ENCODE measurements at places on chromosomes 12 and 14. TPM values are rescaled to one million over a fixed set of nuclear protein-coding genes. Genes with fewer than 3 reads are reported as not detected.

GRCh38 chr14:103889313-103890051 lies 38.8 kb upstream of the TDRD9 start:
- DNase-seq, result no peak
- no peaks in the 10 kb centered on the region for H3K27me3 ChIP-seq
- no peak overlapping the region for H3K4me3 ChIP-seq
- H3K36me3 ChIP-seq, result no peaks in the 10 kb centered on the region

DNA sequence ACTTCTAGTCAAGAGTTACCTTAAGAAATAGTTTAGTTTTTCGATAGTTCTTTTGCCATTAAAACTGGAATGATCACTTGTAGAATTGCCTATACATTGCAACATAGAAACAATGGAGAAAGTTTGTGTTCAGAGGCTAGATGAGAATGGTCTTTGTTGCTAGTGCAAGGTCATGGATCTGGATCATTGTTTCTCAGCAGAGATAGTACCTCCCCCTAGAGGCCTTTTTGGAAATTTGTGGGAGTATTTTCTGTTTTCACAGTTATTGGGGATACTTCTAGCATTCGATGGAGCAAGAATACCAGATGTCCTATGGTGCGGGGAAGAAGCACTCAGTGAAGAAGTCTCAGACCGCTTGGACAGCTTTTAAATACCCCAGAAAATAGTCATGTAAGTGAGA lies 138.8 kb upstream of the HMGA2 start:
- H3K36me3 ChIP-seq, result no peaks in the 10 kb centered on the region
- H3K27ac ChIP-seq, result no peak overlapping the region
- H3K4me3 ChIP-seq, result no peak overlapping the region
- no peak for DNase-seq
- H3K27me3 ChIP-seq, result no peaks in the 10 kb centered on the region

- no peaks in the 10 kb centered on the region for H3K27me3 ChIP-seq
- DNase-seq, result no peak
- H3K4me1 ChIP-seq, result no peaks in the 10 kb centered on the region
- no peak overlapping the region for H3K27ac ChIP-seq
- H3K36me3 ChIP-seq, result no peaks in the 10 kb centered on the region
Observed at GRCh38 chr12:57476162-57476992, 3.3 kb downstream of the ARHGAP9 start.

DNA sequence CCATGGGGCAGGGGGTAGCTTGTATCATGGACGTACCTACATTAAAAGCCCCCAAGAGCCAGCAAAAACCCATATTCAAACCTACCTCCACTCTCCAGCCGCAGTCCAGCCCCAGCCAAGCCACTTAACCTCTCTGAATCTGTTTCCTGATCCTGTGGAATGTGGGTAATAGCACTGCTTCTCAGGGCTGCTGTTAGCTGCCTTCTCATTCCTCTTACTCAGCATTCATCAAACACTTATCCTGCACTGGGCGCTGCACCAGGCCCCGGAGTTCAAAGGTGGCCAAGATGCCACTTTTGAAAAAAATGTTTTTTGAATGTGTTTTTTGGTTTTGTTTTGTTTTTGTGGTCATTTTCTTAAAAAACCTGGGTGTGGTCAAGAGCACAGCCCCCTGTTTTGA lies 237.4 kb downstream of the CHST11 start:
- DNase-seq, result no peak
- H3K27me3 ChIP-seq, result no peaks in the 10 kb centered on the region
- no peak overlapping the region for H3K27ac ChIP-seq
- no peak overlapping the region for H3K4me3 ChIP-seq

GRCh38 chr14:72521968-72522741 lies 371.7 kb downstream of the DPF3 start:
- no peak overlapping the region for H3K27ac ChIP-seq
- no peaks in the 10 kb centered on the region for H3K36me3 ChIP-seq
- no peak for DNase-seq
- H3K4me1 ChIP-seq, result no peaks in the 10 kb centered on the region
- H3K4me3 ChIP-seq, result no peak overlapping the region

GRCh38 chr14:54170301-54170700 lies 213.7 kb upstream of the BMP4 start:
- peaks cover 17% of the 10 kb centered on the region for H3K4me1 ChIP-seq
- H3K27me3 ChIP-seq, result no peaks in the 10 kb centered on the region
- H3K4me3 ChIP-seq, result no peak overlapping the region

DNA sequence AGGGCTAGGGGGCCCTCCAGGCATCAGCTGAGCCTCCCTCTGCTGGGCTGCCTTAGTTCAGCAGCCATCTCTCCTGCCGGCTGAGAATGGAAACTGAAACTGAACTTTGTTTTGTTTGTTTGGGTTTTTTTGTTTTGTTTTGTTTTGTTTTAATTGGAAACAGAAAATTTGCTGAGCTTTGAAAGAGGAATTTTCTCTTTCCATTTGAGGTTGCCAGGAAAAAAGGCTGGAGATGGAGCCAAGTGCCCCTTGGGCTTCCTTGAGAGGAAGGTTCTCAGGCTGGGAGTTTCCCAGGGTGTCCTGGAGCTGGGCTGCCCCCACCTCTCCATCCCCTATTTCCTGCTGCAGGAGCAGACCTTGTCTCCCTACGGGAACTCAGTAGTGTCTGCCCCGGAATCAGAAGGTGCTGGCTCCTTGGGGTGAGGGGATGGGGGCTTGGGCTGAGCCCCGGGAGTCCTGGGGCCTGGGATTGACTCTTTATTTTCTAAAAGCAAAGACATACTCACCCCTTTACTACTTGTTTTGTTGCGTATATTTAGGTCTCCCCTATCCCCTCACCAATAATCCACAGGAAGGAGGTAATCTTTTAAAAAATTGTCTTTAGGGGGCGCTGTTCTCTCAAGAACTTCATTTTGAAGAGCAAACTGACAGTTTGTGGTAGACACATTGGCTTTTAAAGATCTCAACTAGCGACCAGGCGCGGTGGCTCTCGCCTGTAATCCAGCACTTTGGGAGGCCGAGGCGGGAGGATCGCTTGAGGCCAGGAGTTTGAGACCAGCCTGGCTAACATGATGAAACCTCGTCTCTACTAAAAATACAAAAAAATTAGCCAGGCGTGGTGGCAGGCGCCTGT lies 21.3 kb upstream of the OASL start:
- H3K4me3 ChIP-seq, result no peak overlapping the region
- no peaks in the 10 kb centered on the region for H3K4me1 ChIP-seq
- no peaks in the 10 kb centered on the region for H3K36me3 ChIP-seq

DNA sequence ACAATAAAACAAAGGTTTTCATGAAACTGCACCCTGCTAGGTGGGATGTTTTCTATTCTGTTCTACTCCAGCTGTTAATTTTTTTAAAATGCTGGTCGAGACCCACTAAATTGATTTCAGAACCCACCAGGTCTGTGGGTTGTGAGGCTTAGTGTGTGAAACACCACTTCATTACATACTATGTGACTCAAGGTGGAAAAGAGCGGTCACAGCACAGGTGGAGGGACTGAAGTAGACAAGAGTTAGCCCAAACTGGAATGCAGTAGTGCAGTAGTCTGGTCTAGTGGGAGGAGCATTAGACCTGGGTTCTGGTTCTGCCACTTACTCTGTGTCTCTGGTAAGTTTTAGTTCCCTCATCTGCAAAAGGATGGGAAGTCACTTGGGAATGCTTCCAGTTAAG lies 12.2 kb downstream of the DDX55 start:
- no peaks in the 10 kb centered on the region for H3K27me3 ChIP-seq
- H3K27ac ChIP-seq, result no peak overlapping the region
- DNase-seq, result no peak
- H3K4me3 ChIP-seq, result no peak overlapping the region
- peaks cover 4% of the 10 kb centered on the region for H3K36me3 ChIP-seq
- no peaks in the 10 kb centered on the region for H3K4me1 ChIP-seq

GRCh38 chr14:105938055-105938863 lies 411.9 kb downstream of the TMEM121 start:
- no peak for DNase-seq
- H3K27me3 ChIP-seq, result no peaks in the 10 kb centered on the region
- H3K4me3 ChIP-seq, result no peak overlapping the region
- no peaks in the 10 kb centered on the region for H3K4me1 ChIP-seq

DNA sequence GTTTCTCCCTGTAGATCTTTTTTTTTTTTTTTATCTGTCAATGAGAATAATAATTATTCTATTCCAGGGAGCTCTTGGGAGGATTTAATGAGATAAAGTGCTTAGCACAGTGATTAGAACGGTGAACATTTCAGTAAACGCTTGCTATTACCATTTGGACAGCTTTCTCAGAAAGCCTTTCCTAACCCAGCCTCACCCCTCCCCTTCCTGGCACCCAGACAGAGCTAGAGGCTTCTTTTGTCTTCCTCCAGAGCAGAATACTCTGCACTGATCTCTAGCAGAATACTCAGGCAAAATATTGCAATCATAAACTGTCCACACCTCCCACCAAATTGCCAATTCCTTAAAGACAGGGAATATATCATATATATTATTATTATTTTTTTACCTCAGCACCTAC lies 66.6 kb downstream of the ERGIC2 start:
- no peaks in the 10 kb centered on the region for H3K27me3 ChIP-seq
- H3K4me3 ChIP-seq, result no peak overlapping the region
- no peak overlapping the region for H3K27ac ChIP-seq
- H3K36me3 ChIP-seq, result no peaks in the 10 kb centered on the region
- H3K4me1 ChIP-seq, result peaks cover 15% of the 10 kb centered on the region
- no peak for DNase-seq

GRCh38 chr12:42284876-42285275 lies 41.0 kb downstream of the ZCRB1 start:
- H3K36me3 ChIP-seq, result no peaks in the 10 kb centered on the region
- DNase-seq, result no peak
- no peak overlapping the region for H3K4me3 ChIP-seq
- peaks cover 1% of the 10 kb centered on the region for H3K27me3 ChIP-seq
- H3K4me1 ChIP-seq, result peaks cover 20% of the 10 kb centered on the region

- no peak for DNase-seq
- no peaks in the 10 kb centered on the region for H3K36me3 ChIP-seq
- H3K27ac ChIP-seq, result no peak overlapping the region
Observed at GRCh38 chr12:1474574-1475153, 119.7 kb downstream of the FBXL14 start.

- H3K4me3 ChIP-seq, result no peak overlapping the region
- no peak overlapping the region for H3K27ac ChIP-seq
- DNase-seq, result no peak
- H3K27me3 ChIP-seq, result no peaks in the 10 kb centered on the region
- no peaks in the 10 kb centered on the region for H3K4me1 ChIP-seq
- H3K36me3 ChIP-seq, result peaks cover 15% of the 10 kb centered on the region
Observed at GRCh38 chr12:48774516-48774915, 14.4 kb downstream of the ADCY6 start.

DNA sequence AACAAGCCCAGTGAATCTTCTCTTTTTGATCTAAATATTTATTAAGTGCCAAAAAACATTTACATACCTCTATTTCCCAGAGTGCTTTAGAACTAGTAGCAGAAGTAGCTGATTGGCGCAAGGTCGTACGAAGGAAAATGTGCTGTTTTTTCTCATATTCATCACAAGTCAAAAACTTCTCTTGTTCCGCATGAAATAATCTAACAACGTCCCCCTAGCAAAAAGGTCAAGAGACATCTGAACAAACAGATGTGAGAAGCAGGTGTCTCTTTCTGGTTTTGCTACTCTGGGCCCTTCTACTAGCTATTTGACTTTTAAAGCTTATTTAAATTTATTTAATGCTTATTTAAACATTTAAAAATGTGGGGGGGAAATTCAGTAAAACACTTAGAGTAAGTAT lies 117.8 kb downstream of the ITPR2 start:
- H3K4me3 ChIP-seq, result no peak overlapping the region
- H3K27me3 ChIP-seq, result no peaks in the 10 kb centered on the region
- H3K36me3 ChIP-seq, result no peaks in the 10 kb centered on the region
- DNase-seq, result no peak
- H3K4me1 ChIP-seq, result peaks cover 11% of the 10 kb centered on the region

DNA sequence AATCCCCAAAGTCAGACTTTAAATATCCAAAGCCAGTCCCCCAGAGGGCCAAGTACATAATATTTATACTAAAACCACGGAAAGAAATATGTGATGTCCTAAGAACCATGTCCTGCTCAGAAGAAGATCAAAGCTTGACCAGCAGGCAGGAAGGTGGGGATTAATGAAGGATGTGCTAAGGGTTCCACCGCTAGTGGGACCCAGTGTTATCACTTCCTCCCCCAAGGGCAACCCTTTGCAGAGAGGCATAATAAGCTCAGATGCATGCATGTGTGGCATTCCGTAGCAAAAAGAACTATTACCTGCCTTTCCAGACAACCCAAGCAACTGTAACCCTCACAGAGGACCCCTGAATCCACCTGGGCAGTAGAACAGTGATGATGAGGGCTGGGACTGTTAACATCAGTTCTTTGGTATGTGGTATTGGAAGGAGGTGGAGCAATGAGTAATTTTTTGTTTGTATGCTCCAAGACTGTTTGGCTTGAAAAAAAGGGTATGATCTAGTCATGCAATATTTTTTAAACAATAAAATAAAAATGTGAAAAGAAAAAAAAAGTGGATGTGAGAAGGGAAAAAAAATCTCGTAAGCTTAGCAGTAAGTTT lies 71.7 kb upstream of the ETV6 start:
- H3K27me3 ChIP-seq, result no peaks in the 10 kb centered on the region
- no peak for DNase-seq
- no peak overlapping the region for H3K4me3 ChIP-seq
- H3K4me1 ChIP-seq, result no peaks in the 10 kb centered on the region
- H3K36me3 ChIP-seq, result no peaks in the 10 kb centered on the region

GRCh38 chr12:64243809-64244208 lies 21.7 kb upstream of the KICS2 start:
- no peaks in the 10 kb centered on the region for H3K4me1 ChIP-seq
- no peaks in the 10 kb centered on the region for H3K27me3 ChIP-seq
- H3K27ac ChIP-seq, result no peak overlapping the region

Gene PLCZ1
- total RNA-seq, result not detected

Gene NANOG
- total RNA-seq, result not detected

Gene CLEC4C
- not detected for total RNA-seq

Gene ACOT6
- total RNA-seq, result not detected

Gene SLC39A2
- total RNA-seq, result 0.81 TPM

Gene OR6S1
- total RNA-seq, result not detected

Gene ADAMTS20
- not detected for total RNA-seq

All from Caco-2 (cell line).